ENCODE measurements at places on chromosomes 13 and 19.

DNA sequence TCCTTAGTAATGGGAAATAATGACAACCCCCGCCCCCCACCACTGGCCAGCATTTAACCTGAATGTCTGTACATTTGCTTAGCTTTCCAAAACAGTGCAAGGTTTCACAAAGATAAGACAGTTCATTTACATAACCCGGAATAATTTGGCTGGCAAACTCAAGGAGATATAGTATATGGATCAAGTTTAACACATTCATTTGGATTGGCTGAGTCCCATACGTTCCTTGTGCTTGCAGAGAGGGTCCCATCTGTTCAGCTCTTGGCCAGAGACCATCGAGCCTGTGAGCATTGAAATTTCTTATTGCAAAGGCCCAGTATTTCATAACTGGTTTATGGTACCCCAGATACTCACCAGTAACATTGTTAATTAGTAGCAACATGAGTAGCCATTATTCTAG lies 116.5 kb downstream of the GPC6 start:
- ATAC-seq: no peak

DNA sequence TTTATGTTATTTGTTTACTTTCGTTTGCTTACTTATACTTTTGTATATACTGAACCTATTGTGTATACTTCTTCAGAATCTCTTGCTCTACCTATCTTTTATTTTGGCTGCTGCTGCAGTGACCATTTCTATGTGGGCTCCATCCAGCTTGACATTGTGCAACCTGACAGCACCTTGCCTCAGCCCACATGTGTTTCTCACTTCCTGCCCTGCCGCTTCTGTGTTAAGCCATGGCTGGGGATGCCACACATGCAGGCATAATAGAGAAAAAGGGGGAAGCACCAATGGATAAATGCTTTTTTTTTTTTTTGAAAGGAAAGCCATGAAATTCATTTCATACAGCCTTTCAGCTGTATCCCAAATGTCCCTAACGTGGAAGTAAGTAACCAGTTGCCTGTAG lies 147.6 kb downstream of the RBM26 start:
- no peak for ATAC-seq

DNA sequence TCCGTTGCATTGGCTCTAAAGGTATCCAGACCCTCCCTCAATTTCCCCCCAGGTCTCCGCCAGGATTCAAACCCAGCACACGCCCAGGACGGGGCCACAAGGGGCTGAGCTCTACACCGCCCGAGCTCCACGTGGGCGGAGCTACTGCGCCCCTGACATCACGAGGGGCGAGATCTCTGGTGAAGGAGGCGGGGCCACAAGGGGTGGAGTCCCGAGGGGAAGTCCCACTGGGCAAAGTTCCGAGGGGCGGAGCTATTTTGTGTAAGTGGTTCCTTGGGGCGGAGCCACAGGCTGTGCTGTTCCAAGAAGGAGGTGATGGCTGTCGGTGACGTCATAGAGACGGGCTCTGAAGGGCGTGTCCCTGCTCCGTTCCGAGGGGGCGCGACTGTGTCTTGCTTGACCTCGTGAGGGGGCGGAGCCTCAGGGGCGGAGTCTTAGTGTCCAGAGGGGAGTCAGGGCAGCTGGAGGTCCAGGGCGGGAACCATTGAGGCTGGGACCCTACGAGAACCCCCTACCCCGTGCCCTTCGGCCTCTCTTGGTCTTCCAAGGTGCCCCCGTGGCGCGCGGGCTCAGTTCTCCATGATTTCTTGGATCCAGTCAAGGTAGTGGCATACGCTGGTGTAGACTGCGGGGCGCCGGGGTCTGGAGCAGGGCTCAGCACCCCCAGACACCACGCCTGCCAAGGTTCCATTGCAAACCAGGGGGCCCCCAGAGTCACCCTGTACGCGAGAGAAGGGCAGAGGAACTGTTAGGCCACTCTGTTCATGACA lies 1.3 kb upstream of the KLK8 start:
- no peak for ATAC-seq

DNA sequence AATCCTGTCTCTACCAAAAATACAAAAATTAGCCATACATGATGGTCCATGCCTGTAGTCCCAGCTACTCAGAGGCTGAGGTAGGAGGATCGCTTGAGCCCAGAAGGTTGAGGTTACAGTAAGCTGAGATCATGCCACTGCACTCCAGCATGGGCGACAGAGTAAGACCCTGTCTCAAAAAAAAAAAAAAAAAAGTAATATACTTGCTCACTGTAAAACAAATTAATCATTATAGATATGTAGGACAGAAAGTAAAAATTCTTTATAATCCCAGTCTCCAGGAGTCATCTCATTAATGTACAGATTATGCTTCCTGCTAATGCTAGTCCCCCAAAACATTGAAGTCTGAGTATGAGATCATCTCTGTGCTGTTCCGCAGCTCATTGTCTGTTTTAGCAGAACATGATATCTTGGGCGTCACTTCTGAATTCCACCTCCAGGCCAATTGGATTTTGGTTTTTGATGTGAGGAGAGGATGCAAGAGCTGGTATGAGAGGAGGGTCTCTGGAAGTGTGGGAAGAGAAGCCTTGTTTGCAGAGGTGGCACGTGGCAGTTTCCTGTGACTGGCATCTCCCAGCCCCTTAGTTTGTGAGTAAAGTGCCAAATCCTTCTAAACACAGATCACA lies 75.4 kb upstream of the NPAS1 start:
- peak; percentile 5 for ATAC-seq

DNA sequence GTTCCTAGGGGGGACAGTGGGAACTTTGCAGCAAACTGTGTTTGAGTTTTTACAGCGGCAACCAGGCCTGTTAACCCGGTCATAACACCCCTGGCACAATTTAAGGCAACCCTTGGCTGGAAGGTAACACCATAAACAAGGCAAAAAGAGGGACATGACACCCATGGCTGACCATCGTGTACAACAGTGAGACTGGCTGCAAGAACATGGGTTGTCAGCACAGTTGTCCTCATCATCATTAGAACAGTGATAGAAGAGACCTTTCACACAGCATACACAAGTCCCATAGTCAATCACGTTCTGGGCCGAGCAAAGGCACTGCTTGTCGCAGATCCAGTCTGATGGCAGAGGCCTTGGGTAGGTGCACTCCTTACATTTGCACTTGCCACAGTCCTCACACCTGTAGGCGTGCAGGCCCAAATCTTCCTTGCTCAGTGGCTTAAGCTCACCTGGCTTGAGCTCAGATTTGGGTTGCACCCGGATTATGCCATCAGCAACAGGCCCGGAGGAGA lies 4.1 kb downstream of the SPRY2 start:
- ATAC-seq: no peak

DNA sequence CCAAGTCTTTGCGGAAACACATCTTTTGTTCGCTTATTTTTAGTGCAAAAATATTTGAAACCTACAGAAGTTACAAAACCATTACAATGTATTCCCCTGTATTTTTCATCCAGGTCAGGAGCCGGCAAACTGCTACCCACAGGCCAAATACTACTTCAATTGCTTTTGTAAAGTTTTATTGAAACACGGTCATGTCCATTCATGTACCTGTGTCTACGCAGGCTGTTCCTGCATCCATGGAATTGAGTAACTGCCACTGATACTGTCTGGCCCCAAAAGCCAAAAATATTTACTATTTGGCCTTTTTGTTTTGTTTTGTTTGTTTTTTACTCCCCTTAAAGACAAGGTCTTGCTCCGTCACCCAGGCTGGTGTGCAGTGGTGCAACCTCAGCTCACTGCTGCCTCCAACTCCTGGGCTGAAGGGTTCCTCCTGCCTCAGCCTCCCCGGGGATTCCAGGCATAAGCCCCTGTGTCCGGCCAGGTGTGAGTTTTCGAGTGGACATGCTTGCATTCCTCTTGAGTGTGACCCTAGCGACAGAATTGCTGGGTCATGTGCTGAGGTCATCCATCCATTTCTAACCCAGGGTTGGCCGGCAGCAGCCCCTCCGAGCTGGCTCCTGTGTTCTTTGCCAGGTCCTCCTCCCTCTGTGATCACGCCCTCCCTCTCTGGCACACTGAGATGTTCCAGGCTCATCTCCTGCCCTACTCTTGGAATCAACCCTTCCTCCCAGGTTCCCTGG lies 10.9 kb upstream of the S1PR4 start:
- ATAC-seq: no peak

DNA sequence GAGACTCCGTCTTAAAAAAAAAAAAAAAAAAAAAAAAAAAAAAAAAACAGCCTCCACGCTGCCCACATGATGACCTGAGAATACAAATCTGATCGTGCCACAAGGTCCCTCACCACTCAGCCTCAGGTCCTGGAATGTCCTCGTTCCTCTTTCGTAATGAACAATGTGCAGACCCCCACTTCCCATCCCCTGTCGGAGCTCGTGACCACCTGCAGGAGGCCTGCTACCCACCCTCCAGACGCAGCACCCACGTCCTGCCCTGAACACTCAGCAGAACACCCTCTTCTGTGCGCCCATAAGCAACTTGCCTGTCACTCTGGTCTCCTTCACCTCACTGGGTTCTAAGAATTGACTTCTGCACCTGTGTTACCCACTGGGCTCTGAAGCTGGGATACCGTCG lies 166.4 kb downstream of the KATNAL1 start:
- ATAC-seq: no peak

GRCh38 chr13:60379837-60380565 lies 17.0 kb upstream of the TDRD3 start:
- no peak for ATAC-seq

GRCh38 chr19:15213715-15214381 lies 13.1 kb upstream of the NOTCH3 start:
- ATAC-seq: no peak
